ENCODE measurements at places on chromosomes 12 and 14. TPM values are rescaled to one million over a fixed set of nuclear protein-coding genes. Genes with fewer than 3 reads are reported as not detected.

- DNase-seq: no peak
Measured at GRCh38 chr14:87030197-87030596, 962.8 kb downstream of the GALC start.

- no peak for DNase-seq
Measured at GRCh38 chr14:38042322-38042721, 165.4 kb upstream of the SSTR1 start.

DNA sequence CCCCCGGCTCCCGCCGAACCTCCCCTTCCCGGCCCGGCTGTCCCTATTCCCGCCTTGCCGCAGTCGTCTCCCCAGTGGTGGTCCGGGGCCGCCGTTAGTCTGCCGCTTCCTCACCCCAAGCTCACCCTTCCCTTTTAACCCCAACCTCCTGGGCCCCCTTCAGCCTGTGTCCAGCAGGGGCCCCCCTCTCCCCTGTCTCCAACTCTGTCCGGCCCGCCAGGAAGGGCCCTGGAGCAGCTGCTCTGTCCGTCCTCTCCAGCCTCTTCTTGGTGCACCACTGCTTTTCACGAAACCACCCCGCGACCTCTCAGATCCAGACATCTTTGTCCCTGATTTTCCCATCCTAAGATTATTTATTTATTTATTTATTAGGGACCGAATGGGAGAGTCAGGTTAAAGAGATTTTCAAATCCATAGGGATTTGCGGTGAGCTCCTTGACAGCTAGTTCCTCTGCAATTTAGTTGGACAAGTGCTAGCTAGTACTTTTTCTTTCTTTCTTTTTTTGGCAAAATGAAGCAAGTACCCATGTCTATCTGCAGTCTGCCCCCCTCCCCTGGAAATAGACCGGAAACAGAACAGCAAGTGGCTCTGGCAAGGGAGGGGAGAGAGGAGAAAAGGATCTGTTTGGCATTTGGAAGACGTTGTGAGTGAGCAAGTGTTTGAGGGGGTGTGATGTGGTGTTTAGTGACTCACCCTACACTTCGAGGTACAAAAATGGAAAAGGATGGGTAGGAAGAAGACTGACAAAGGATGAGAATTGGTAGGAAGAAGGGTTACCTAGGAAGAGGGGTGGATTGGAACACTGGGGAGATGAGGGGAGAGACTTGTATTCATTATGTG lies 632 bp downstream of the UBR7 start:
- DNase-seq: peak; percentile 37

- DNase-seq: no peak
Measured at GRCh38 chr14:80933282-80933681, 8.3 kb downstream of the CEP128 start.

- DNase-seq: no peak
Measured at GRCh38 chr14:92626041-92626440, 112.5 kb downstream of the RIN3 start.

- peak; percentile 82 for DNase-seq
Measured at GRCh38 chr14:22570132-22570949, 18.7 kb downstream of the DAD1 start.

- DNase-seq: peak; percentile 3
Measured at GRCh38 chr12:27297566-27297965, 35.1 kb upstream of the BMAL2 start.

DNA sequence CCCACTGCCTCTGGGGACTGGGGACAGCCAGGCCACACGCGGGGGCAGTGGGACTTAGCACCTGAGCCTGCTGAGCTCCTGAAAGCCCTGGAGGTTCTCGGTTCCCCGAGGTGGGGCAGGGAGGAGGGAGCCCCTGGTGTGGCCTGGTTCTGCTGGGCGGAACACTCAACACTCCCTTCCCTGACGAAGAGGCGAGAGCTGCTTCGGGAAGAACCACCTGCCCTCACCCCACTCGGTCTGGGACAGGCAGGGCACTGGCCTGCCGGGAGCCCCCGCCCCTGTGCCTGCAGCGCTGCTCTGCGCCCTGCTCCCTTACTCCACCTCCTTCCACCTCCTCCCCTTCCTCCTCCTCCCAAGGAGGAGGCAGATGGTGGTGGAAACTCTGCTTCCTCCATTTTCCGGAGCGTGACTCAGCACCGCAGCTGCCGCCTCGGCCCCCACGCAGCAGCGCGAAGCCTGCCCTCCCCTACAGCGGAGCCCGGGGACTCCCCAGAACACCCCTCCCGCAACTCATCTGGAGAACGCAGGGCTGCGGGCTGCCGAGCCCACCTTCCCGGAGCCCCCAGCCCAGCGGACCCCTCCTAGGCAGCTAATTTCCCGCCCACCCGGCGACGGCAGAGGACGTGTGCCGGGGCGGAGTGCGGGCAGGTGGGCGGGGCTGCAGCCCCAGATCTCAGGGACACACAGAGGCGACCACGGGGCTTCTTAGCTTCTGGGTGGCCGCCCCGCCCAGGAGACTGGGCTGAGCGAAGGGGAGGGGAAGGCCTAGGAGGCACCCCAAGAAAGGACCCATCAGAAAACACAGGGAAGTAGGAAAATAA lies 11.7 kb upstream of the INF2 start:
- DNase-seq: peak; percentile 85

DNA sequence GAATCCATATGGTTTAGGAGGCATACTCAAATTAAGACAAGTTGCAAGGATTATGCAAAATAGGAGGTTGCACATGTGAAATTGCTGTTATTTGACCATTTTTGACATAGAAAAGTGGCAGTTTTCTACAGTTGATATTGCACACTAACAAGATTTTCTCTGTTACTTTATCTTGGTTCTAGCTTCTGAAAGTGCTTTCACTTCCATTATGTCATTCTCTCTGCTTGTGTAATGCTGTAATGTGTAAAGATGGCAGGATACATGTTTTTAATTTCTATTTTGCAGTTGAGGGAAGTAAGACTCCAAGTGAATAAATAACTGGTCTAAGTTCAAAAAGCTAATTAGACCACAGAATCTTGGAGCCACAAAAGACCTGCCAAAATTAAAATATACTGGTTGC lies 60.6 kb downstream of the MYRFL start:
- DNase-seq: no peak

- no peak for DNase-seq
Measured at GRCh38 chr12:96228566-96229248, 34.5 kb downstream of the ELK3 start.

- DNase-seq: no peak
Measured at GRCh38 chr12:107094183-107094448, 767 bp upstream of the CRY1 start.

Gene MYRFL
- total RNA-seq: not detected

Gene SRSF9
- total RNA-seq: 292 TPM

Gene EPYC
- not detected for total RNA-seq

Gene C12orf50
- total RNA-seq: not detected

Gene GZMH
- total RNA-seq: 48.1 TPM

Gene KLRC3
- 1.1 TPM for total RNA-seq

Gene FAM181A
- total RNA-seq: not detected

Gene CMTM5
- total RNA-seq: not detected

Gene APPL2
- 12.0 TPM for total RNA-seq

Gene USP44
- 18.7 TPM for total RNA-seq

Measured in activated naive CD8-positive, alpha-beta T cell treated with anti-CD3 and anti-CD28 coated beads for 36 hours (primary cell).